ENCODE measurements at places on chromosomes 6 and 20. TPM values are rescaled to one million over a fixed set of nuclear protein-coding genes. Genes with fewer than 3 reads are reported as not detected.
A peak's percentile ranks its signal among the peaks of the same experiment; 100 is the strongest.

The GSTA3 gene
- not detected for total RNA-seq

The ADTRP gene
- total RNA-seq, result 1.7 TPM

The CPXM1 gene
- total RNA-seq, result 0.90 TPM

- no peaks in the 10 kb centered on the region for H3K27me3 ChIP-seq
- no peaks in the 10 kb centered on the region for H3K36me3 ChIP-seq
- no peak overlapping the region for H3K27ac ChIP-seq
- DNase-seq, result no peak
Observed at GRCh38 chr6:73169111-73169510, 56.2 kb downstream of the KHDC1L start.

DNA sequence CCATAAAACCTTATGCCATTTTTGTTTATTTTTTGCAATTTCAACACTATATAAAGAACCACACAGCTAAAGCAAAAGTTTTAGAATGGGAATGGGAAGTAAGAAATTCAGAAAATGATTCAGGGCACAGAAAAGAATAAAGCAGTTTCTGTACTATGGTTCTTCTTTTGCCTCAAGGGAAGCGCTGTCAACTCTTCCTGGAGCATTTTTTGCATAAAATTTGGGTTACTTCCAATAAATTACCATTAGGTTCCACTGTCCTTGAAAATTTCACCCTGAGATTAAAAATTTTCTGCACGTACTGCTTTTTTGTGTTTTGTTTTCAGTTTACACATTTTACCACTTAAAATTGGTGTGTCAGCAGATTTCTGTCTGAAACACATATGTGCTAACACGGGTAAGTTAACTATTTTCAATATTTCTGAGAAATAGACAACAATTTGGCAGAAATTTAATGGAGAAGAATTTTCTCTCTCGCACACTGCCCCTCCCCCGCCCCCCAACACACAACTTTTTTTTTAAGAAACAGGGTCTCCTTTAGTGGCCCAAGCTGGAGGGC, 79.6 kb downstream of the ADAT2 start:
- H3K4me1 ChIP-seq, result peaks cover 30% of the 10 kb centered on the region
- H3K36me3 ChIP-seq, result no peaks in the 10 kb centered on the region
- DNase-seq, result no peak
- no peak overlapping the region for H3K4me3 ChIP-seq
- no peaks in the 10 kb centered on the region for H3K27me3 ChIP-seq
- H3K27ac ChIP-seq, result no peak overlapping the region

GRCh38 chr6:154504865-154505449, 5.5 kb downstream of the CNKSR3 start:
- no peak for DNase-seq
- H3K4me3 ChIP-seq, result no peak overlapping the region
- no peak overlapping the region for H3K27ac ChIP-seq
- no peaks in the 10 kb centered on the region for H3K36me3 ChIP-seq
- H3K4me1 ChIP-seq, result no peaks in the 10 kb centered on the region

- DNase-seq, result no peak
- no peak within 1 kb of the TSS for H3K27ac ChIP-seq
- H3K4me1 ChIP-seq, result no peaks in the 10 kb centered on the region
- H3K27me3 ChIP-seq, result peaks cover 4% of the 10 kb centered on the region
Observed at GRCh38 chr6:134317471-134318131, at the start of gene SGK1. SGK1 (minus strand) TSS chr6:134318112; CDS start chr6:134317460, 652 bp downstream.

The CDSN gene
- not detected for total RNA-seq

- no peaks in the 10 kb centered on the region for H3K27me3 ChIP-seq
- no peak for DNase-seq
- H3K36me3 ChIP-seq, result no peaks in the 10 kb centered on the region
- no peak overlapping the region for H3K27ac ChIP-seq
Observed at GRCh38 chr20:33600981-33601380, 61.1 kb upstream of the C20orf144 start.

- H3K4me3 ChIP-seq, result 0 out of 2 replicates have a peak overlapping the region, but pooled peaks have one; percentile 82
- no peak overlapping the region for H3K27ac ChIP-seq
- H3K36me3 ChIP-seq, result no peaks in the 10 kb centered on the region
- DNase-seq, result no peak
Observed at GRCh38 chr6:27311806-27312145, 297 bp downstream of the POM121L2 start.

The TNNC2 gene
- total RNA-seq, result not detected

DNA sequence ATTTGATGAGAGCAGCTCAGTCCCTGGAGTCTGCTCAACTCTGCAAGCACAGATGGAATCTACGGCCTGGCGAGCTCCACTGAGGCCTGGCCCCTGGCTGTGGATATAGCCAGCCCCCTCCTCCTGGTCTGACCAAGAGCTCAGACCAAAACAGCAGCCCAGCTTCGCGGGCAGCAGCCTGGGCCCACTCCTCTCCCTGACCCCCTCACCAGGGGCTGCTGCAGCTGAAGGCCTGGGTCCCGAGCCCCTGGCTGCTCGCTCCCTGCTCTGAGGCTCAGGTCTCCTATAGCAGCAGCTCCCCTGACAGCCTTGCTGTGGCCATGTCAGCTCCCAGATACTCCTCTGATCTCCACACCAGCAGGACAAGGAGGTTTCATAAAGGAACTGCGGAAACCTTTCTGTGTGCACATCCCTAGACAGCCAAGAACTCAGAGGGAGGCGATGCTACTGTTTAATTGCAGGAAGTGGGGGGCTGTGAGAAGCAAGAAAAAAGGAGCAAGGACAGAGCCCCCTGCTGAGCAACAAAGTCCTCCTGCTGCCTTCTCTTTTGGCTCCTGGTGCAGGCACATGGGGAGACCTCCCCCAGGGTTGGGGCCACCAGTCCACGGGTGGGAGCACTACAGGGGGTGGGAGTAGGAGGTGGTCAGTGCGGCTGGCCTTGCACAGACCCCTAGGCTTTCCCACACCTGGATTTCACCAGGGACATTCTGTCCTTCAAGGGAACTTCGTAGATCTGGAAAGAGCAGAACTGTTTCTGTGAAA, 38.7 kb upstream of the CST5 start:
- no peaks in the 10 kb centered on the region for H3K4me1 ChIP-seq
- H3K36me3 ChIP-seq, result no peaks in the 10 kb centered on the region
- H3K27me3 ChIP-seq, result no peaks in the 10 kb centered on the region
- H3K4me3 ChIP-seq, result no peak overlapping the region
- no peak for DNase-seq
- no peak overlapping the region for H3K27ac ChIP-seq

GRCh38 chr6:121523628-121524027, 88.2 kb downstream of the GJA1 start:
- H3K4me1 ChIP-seq, result no peaks in the 10 kb centered on the region
- no peak overlapping the region for H3K27ac ChIP-seq
- H3K36me3 ChIP-seq, result no peaks in the 10 kb centered on the region
- no peaks in the 10 kb centered on the region for H3K27me3 ChIP-seq
- no peak overlapping the region for H3K4me3 ChIP-seq

GRCh38 chr20:60586269-60587050, 628.2 kb downstream of the CDH26 start:
- DNase-seq, result no peak
- no peak overlapping the region for H3K27ac ChIP-seq
- H3K27me3 ChIP-seq, result no peaks in the 10 kb centered on the region
- H3K4me3 ChIP-seq, result no peak overlapping the region
- H3K4me1 ChIP-seq, result no peaks in the 10 kb centered on the region
